Glutamatergic neuron (in vitro differentiated cells): ENCODE measurements at places on chromosomes 3 and 15. TPM values are rescaled to one million over a fixed set of nuclear protein-coding genes. Genes with fewer than 3 reads are reported as not detected.

- no peak for DNase-seq
These were observed 70.9 kb downstream of the MYO9A start for GRCh38 chr15:72047020-72047419.

GRCh38 chr3:122091602-122092295 lies 36.6 kb downstream of the CD86 start:
- no peak for DNase-seq

Gene STIMATE
- 23.0 TPM for total RNA-seq

- DNase-seq = no peak
These were observed 242.5 kb downstream of the GBE1 start for GRCh38 chr3:81518945-81519344.

Gene PEX11A
- 1.1 TPM for total RNA-seq

- no peak for DNase-seq
These were observed 23.0 kb upstream of the CLDN1 start for GRCh38 chr3:190345027-190345821.

DNA sequence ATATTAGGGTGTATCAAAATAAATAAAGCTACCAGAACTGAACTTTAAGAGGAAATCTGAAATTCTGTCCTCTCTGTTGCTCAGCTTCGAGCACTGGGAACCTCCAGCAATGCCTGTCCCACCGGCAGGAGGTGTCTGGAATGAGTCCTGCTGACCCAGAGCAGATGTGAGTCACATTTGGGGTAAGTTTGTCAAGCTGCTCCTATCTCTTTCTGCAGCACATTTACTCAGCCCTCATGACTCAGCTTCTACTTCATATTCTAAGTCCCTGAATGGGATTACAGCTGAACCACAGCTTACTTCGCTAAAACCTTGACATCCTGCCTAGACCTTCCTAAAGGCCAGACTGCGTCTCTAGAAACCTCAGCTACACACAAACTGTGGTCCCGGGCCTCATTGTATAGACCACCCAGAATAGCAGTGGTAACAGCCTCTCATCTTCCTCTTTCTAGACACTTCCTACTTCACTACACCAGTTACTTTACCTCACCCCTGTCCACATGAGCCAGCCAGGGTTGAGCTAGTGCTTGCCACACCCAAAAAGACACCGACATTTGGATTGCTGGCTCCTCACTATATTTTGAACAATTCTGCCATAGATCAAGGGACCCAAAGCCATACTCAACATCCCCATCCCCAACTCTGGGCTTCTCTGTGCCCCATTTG lies 109.6 kb upstream of the TMCO5A start:
- no peak for DNase-seq

Gene CERS3
- not detected for total RNA-seq

DNA sequence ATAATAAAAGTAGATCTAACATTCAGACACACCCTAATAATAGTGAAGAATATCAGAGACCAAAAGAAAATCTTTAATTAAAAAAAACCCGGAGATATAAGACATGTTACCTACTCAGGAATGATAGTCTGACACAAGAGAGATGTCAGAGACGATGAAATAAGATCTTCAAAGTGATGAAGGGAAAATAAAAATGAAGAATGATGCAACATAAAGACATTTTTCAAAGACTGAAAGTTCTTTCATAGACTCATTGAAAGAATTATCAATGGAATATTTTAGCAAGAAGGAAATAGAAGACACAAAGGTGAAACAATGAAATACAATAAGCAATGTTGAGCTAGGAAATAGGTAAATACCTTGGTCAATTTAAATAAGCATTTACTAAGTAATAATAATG lies 19.6 kb downstream of the HCLS1 start:
- no peak for DNase-seq

- DNase-seq = no peak
These were observed 133.4 kb upstream of the SATB1 start for GRCh38 chr3:18558507-18558906.

DNA sequence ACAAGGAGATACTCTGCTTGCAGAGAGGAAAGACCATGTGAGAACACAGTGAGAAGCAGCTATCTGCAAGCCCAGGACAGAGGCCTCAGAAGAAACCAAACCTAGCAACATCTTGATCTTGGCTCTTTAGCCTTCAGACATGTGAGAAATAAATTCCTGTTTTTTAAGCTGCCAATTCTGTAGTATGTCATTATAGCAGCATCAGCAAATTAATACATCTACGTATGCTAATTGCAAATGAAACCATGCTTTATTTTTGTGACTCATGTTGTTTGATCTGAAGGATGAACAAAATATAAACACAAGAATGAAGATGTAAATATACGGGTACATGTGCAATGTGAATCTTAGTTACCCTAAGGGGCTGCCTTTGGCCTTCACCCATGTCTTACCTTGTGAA lies 714.4 kb upstream of the ARPP21 start:
- no peak for DNase-seq

DNA sequence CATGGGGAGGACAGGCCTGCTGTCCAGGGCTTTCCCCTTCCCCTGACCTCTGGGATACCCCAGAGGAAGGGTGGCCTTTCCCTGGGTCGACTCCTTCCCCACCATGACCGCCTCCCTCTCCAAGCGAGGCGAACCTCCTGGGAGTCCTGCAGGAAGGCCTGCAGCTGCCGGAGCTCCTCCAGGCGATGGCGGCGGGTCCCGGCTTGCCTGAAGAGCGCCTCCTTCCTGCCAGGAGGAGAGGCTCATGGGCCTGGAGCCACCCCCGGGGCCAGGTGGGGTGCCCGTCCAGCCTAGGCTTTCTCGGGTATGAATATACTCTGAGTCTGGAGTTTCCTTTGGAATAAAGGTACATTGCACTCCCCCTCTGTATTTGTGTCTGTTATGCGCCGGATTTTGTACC lies 20.1 kb downstream of the PLA2G4B start:
- no peak for DNase-seq

Gene ESYT3
- total RNA-seq = not detected

- no peak for DNase-seq
These were observed 306.2 kb downstream of the NLGN1 start for GRCh38 chr3:173703771-173704170.

Gene THUMPD3
- 50.2 TPM for total RNA-seq

GRCh38 chr3:57958642-57959422 lies 49.4 kb upstream of the FLNB start:
- no peak for DNase-seq

GRCh38 chr3:12438318-12438717 lies 46.0 kb upstream of the TSEN2 start:
- DNase-seq = no peak

DNA sequence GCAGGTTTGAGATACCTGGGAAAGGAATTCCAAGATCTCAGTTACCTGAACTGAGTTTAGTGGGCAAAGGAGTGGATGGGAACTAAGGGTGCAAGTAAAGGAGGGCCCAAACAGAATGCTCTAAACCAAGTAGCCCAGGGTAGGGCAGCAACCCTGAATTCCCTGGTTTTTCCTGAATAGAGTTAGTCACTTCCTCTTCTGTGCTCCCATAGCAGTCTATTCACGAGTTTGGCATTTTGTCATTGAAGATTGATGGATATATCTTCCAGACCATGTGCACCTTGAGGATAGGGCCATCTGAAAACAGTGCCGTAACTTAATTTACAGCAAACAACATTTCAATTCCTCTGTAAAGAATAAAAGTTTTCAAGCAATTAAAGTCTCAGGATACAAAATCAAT lies 18.5 kb upstream of the PTX3 start:
- DNase-seq = no peak

DNA sequence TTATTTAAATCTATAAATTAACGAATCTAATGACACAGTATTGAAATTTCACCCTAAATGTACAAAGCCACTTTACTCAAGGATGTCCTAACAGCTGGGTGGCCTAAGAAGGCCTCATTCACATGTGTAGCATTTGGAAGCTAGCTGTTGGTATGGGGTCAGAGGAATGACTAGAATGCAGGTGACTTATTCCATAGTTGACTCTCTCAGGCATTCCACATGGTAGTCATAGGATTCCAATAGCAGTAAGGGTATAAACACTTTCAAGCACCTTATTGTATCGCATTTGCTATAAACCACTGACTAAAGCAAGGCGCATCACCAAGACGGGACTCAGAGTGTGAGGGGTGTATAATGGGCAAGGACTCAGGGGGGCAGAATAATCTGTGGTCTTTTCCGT lies 294.8 kb upstream of the EPHA3 start:
- DNase-seq = no peak

Gene GREM1
- not detected for total RNA-seq

- no peak for DNase-seq
These were observed 748.3 kb upstream of the NECTIN3 start for GRCh38 chr3:110323349-110323748.

Gene LCTL
- not detected for total RNA-seq

Gene EEFSEC
- 8.3 TPM for total RNA-seq

DNA sequence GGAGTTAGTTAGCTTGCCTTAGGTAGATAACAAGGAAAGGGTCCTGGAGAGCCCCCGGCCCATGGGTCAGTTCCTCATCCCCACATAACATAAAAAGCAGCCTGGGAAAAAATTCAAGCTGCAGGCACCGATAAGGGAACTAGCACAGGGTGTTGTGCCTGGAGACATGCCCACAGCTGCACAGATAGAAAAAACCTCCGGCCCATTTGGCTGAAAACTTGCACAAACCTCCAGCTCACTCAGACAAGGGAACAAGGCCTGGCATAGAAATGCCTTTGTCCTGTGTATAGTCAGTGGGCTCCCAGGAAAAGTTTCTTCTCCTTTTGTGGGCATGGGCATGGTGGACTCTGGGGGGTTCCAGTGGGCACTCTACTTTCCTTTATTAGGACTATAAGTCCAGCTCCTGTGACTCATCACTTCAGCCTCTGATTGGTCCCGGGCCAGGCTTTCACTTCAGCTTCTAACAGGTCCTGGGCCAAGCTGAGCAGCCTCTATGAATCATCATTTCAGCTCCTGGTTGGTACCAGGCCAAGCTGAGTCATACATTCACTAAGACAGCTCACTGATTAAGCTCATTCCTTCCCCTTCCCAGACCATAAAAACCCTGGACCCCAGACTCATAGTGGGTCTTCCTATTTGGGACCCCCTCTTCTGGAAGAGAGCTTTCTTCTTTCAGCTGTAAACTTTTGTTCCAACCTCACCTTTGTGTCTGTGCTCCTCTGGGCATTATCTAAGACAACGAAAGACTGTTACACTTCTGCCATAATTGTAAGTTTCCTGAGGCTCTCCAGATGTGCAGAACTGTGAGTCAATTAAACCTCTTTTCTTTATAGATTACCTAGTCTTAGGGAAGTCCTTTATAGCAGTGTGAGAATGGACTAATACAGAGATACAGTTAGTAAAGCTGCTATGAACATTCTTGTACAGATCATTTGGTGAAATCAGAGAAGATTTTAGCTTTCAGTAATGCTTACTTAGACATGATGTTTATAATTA lies 348.0 kb upstream of the DPPA4 start:
- DNase-seq = no peak

DNA sequence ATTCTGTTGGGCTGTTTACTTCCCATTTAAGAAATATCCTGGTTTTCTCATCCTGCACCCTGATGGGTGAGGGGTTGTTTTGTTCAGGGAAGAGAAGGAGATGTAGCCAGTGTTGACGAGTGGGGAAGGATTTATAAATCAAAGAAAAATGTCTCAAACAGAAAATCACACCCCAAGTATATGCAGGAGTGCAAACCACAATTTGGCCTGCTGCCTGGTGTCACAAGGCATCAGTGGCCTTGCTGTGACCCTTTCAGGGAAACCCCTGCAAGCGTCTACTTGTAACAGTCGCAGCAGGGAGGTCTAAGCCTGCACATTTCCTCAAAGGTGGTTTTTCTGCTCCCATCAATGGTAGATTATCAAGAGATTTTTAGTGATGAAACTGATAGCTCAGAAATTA lies 132.6 kb upstream of the LRRN1 start:
- DNase-seq = no peak

- no peak for DNase-seq
These were observed 43.8 kb upstream of the FBXL22 start for GRCh38 chr15:63553388-63553791.

Gene RETNLB
- not detected for total RNA-seq

Gene FES
- total RNA-seq = 3.3 TPM

- DNase-seq = no peak
These were observed 975.5 kb downstream of the IGSF11 start for GRCh38 chr3:118059096-118059495.

DNA sequence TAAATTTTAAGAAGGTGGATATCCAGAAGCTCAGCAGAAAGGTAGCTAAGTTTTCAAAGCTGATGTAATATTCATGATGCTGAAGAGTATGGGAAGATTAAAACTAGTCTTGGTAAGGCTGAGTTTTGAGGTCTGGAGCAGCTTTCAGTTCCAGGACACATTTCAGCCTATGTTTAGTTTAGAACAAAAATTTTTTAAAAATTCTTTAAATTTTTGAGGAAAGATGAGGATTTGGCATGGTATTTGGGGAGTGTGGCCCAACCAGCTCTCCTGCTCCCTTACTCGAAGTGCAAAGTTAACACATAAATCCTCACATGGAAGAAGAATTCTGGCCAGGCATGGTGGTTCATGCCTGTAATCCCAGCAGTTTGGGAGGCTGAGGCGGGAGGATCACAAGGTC lies 1039.1 kb downstream of the NAALADL2 start:
- no peak for DNase-seq

DNA sequence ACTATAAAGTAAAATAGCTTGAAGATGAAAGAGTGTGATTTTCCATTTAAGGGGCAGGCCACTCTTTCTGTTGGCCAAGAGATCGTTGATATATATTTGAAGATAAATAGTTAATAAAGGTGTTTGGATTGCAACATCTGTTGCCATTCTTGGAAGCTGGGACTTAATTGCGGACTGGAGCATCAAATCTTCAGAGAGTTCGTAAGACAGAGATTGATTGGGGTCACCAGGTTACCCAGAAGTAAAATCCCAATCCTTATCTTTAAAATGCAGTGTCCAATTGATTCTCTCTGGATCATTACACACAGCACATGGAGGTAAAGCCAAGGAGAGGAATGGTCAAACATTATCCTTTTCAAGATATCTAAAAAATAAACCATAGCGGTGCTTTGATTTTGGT lies 220.8 kb upstream of the HES1 start:
- DNase-seq = no peak

DNA sequence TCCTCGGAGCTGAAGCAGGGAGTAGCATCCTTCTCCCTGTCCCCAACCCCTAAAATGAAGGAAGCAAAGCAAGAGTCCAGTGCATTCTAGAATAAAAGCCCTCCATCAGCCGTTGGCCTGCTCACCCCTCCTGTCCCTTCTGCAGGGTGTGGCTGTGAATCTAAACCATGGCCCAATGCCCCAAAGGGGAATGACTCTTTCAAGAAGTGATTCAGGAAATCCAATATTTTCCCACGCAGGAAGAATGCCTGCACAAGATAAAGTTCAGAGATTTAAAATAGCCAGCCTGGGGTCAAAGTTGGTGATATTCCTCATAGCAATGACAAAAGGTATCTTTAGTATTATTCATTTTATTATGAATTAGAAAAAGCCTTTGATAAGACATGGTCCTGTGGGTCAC lies 38.5 kb downstream of the SLCO2A1 start:
- no peak for DNase-seq

- DNase-seq = no peak
These were observed 39.6 kb upstream of the PDCD6IP start for GRCh38 chr3:33758864-33759263.

- no peak for DNase-seq
These were observed 10.6 kb upstream of the SFMBT1 start for GRCh38 chr3:53056442-53056841.
